ENCODE measurements at places on chromosomes 2 and 18.

GRCh38 chr2:15753811-15754702, 162.4 kb downstream of the DDX1 start:
- no peak for DNase-seq

- DNase-seq, result no peak
Observed at GRCh38 chr2:120246546-120247300, 5.9 kb upstream of the RALB start.

DNA sequence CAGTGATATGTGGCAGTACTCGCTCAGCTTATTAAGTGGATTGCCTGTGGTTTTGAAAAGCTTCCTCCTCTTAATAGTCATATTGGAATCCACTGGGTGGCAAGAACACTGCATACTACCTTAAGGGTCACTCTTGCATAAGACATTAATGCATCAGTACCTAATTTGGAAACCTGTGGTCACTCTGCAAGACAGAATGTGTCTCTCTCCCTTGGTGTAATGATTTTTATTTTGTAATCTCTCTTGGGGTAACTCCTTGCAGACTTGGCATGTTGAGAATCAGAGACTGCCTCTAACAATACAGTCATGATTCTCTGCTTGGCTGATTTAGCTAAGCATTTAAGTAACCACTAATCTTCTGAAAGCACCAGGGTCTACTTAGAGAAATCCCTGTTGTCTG, 33.0 kb upstream of the IER3IP1 start:
- no peak for DNase-seq

DNA sequence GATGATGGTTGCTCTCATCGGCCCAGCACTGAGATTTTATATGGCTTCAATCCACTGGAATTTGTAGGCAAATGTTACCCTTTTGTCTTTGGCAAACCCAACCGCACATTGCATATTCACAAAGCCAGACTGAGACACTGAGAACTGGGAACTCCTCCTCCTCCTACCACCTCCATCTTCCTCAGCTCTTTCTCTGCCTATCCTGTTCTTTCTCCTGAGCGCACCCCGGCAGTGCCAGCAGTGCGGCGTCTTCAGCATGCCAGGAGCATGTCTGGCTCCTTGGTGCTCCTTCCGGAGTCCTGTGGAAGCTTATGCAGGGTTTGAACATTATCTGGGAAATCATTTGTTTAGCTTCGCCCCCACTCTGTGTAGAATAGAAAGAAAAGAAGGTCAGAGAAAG, 50.8 kb downstream of the TRIB2 start:
- DNase-seq, result no peak

DNA sequence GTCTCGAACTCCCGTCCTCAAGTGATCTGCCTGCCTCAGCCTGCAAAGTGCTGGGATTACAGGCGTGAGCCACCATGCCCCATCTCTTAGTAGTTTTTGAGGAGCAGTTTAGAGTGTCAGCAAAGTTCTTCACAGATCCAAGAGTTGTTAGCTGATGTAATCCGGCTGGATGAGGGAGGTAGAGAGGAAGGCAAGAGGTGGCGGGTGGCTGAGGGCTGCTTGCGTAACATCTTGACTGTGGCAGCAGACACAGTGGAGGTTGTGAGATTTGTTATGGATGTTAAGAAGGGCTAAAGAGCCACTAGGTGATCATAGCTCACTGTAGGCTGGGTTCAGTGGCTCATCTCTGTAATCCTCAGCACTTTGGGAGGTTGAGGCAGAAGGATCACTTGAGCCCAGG, 19.5 kb upstream of the FAM136A start:
- no peak for DNase-seq

DNA sequence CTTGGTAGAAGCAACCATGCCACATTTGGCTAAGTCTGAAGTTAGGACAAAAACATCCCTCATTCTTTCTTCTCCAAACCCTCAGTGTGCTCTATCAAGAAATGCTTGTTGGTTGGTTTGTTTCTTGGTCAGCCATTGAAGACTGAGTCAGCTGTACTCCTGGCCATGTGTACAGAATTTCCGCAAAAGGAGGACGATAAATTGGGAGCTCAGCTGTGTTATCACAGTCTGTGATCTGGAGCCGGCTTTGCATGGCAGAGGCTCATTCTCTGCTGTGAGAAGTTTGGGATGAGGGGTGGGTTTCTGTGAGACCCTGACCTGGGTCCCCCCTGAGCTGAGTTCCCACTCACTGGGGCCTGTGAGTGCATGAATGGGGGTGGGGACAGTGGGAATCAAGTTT, 26.3 kb upstream of the E2F6 start:
- no peak for DNase-seq
